Stimulated activated CD4-positive, alpha-beta T cell treated with anti-CD3 and anti-CD28 coated beads, TNF-alpha, amount 100 ng/mL, for 4 hours (primary cell): ENCODE measurements at places on chromosomes 2 and 18.

DNA sequence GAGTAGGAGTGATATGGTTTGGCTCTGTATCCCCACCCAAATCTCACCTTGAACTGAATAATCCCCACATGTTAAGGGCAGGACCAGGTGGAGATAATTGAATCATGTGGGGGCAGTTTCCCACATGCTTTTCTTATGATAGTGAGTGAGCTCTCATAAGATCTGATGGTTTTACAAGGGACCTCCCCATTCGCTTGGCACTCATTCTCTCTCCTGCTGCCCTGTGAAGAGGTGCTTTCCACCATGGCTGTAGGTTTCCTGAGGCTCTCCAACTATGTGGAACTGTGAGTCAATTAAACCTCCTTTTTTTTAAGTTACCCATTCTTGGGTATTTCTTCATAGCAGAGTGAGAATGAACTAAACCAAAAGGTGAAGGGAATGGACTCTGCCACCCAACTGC is 207.5 kb downstream of the LOXHD1 start:
- DNase-seq: no peak

DNA sequence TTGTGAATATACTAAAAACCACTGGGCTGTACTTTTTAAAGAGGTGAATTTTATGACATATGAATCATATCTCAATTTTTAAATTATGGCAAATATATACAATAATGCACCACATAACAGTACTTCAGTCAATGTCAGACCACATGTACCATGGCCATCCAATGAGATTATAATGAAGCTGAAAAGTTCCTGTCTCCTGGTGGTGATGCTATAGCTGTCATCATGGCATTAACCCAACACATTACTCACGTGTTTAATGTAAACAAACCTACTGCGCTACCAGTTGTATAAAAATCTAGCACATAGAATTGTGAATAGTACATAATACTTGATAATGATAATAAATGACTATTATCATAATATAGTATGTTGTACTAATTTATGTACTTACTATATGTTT is 77.6 kb upstream of the ID2 start:
- DNase-seq: no peak

DNA sequence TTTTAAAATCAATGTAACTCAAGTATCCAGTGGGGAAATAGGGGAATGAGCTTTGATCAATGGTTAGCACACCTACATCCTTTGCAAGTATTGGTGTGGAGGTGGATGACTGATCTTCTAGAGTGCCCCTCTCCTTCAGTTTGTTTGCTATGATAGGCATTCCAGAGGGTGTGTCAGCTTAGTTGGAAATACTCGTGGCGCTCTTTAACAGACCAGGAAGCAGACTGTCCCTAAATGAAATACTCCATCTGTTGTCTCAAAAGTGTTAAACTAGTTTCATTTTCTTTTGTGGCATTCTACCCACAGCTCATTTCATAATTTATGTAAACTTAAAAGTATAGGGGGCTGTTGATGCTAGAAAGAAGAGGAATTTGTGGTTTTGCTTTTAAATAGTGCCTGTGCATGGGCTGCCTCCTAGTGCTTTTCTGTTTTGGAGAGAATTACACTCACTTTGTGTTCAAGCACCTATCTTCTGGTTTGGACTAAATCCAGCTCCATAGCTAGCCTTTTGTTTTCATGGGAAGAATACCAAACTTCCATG is 66.2 kb downstream of the STAT1 start:
- DNase-seq: no peak

GRCh38 chr2:38875227-38875575 is 533 bp downstream of the DHX57 start:
- no peak for DNase-seq

- DNase-seq: no peak
Measured at GRCh38 chr18:11752116-11752911, 63.2 kb downstream of the GNAL start.

DNA sequence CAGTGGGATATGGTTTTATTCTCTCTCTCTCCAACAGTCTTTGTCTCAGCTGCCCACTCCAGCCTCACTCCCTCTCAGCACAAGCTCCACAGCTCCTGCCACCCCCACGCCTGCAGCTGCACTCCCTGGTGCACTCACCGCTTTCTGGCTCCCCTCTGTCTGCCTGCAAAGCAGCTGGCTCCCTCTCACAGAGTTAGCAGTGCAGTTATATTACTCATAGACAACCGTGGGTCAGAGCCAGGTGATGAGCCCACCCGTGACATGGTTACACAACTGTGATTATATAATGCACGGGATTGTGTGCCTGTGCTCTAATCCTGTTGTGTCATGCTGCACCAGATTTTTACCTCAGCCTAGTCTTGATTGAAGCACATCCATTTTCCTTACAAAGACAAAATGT is 276.9 kb upstream of the CHAC2 start:
- DNase-seq: no peak

DNA sequence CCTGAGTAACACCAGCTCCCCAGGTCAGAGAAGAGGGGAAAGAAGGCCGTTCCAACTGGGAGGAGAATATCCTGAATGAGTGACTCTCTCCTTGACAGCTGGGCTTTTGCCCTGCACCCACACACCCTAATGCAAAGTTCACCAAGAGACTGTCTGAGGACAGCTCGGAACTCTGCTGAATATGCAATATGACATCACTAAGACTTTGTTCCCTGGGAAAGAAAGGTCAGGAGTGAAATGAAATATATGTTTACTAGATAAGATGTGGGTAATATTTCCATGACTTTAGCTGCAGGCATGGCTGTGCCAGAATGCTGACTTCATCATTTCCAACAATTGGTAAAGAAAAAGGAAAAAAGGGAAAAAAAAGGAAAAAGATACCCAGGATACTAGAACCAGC is 488.2 kb upstream of the RAB6C start:
- no peak for DNase-seq

GRCh38 chr2:121146630-121147029 is 138.4 kb downstream of the TFCP2L1 start:
- DNase-seq: no peak

GRCh38 chr2:241613017-241613780 is 23.8 kb downstream of the THAP4 start:
- no peak for DNase-seq

- DNase-seq: no peak
Measured at GRCh38 chr2:212136216-212136795, 402.3 kb downstream of the ERBB4 start.

- no peak for DNase-seq
Measured at GRCh38 chr2:205807758-205808157, 125.5 kb downstream of the NRP2 start.

- DNase-seq: no peak
Measured at GRCh38 chr2:181357979-181358378, 99.2 kb upstream of the ITGA4 start.

GRCh38 chr2:10495311-10495987 is 47.3 kb upstream of the ODC1 start:
- DNase-seq: no peak

GRCh38 chr2:65979446-65979845 is 455.5 kb upstream of the MEIS1 start:
- DNase-seq: no peak

- DNase-seq: no peak
Measured at GRCh38 chr18:9449600-9450414, 25.5 kb upstream of the RALBP1 start.

GRCh38 chr2:181894381-181894780 is 2.9 kb downstream of the ITPRID2 start:
- no peak for DNase-seq

DNA sequence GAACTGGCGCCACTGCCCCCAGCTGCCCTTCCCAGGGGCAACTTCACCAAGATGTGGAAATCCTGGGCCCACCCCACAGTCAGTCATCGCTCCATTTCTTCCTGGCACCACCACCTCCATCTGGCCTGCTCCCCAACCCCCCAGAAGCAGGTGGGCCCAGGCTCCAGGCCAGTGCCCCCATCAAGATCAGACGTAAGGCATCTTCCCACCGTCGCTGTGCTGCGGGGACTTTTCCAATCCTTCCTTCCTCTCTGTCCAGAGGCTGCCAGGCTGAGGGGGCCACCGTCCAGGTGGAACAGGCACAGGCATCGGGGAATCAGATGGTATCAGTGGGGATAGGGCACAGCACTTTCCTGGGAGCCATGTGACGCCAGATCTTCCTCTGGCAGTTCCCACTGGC is 8.1 kb downstream of the PRLH start:
- no peak for DNase-seq

DNA sequence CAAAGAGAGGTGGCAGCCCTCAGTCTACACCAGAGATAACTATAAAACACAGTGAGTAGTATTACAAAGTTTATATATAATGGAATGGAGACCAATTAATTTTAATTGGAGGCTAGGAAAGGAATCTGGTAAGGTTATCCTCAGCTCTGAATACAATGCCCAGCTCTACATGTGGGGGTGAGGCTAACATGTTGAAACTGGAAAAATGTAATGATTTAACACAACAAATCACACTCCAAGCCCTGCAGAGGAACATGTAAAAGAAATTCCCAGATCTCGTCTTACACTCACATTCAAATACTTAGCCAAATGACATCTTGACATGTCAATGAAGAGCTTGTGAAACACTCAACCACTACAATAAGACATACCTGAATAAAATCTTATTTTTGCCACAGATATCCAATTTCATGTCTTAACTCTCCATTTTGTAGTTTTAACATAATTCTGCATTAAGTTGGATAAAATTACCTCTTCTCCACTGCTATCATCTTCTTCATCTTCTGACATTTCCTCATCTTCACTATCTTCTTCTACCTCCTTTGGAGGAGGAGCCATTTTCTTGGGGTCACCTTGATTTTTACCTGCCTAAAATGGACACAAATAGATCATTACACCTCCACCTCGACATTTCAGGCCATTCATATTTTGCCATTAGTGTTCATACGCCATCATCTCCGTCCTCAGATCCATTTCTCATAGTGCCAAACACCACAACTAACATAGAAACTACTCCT is 1.4 kb downstream of the NCL start:
- no peak for DNase-seq

DNA sequence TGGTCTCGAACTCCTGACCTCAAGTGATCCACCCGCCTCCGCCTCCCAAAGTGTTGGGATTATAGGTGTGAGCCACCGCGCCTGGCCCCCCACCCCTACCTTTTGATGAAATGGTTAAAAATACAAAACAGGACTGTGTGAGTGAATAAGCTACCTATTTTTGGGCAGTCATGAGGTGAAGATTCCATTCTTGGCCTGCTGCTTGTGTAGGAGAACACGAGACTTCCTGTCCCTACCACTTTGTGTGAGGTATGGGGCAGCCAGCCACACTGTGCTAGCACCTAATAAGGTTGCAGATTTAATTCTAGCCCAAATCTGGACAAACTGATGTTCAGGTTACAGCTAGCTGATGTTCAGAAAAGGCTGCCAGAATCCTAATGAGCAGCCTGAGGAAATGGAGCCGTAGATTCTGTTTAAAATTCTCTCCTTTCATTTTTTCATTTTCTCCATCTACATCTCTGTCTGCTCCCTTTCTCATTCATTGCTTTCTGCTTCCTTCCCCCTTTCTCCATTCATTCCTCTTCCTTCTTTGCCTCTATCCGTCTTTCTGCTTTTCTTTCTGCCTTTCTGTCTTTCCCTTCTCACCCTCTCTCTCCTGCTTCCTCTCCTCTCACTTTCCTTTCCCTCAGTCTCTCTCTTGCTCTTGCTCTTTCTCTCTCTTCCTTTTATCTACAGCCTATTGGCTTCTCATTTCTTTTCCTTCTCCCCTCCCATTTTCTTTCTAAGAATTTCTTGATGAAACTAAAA is 4.6 kb upstream of the LTBP1 start:
- no peak for DNase-seq

DNA sequence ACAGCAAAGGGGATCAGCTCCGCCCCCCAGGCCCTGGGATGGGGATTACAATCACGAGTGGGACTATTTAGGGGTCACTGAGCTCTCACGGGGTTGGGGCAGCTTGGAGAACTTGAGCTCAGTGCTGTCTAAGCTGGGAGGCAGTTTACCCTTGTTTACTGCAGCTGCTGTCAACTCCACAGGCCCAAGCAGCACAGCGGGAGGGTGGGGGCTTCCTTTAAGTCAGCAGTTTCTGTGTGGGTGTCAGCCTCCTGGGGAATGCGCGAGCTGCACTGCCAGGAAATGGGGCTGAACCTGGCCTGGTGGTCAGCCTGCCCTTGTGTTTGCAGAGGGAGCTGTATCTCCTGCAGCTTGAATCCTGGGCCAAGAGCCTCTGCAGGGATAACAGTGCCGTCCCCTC is 29.8 kb downstream of the TOGARAM2 start:
- DNase-seq: no peak

- DNase-seq: no peak
Measured at GRCh38 chr2:121664713-121665112, 15.5 kb upstream of the CLASP1 start.

- DNase-seq: no peak
Measured at GRCh38 chr2:44931198-44931780, 10.2 kb upstream of the SIX3 start.

DNA sequence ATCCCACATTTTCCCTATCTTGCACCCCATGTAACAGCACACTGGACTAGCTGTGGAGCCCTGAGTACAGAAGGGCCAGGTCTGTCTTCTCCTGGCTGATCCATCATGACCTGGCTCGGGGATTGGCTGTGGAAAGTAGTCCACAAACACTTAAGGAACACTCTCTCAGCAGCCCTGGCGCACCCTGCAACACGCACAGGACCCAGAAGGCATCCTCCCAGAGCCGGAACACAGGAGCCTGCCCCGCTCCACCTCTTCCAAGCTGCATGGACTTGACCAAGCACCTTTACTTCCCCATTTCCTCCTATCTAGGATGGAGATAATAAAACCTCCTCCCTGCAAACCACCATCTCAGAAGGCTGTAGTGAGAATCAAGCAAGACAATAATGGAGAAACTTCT is 151.7 kb downstream of the CTIF start:
- DNase-seq: no peak

GRCh38 chr2:145744541-145745386 is 1224.8 kb upstream of the ZEB2 start:
- no peak for DNase-seq
